ENCODE measurements at places on chromosomes 2 and 18.

DNA sequence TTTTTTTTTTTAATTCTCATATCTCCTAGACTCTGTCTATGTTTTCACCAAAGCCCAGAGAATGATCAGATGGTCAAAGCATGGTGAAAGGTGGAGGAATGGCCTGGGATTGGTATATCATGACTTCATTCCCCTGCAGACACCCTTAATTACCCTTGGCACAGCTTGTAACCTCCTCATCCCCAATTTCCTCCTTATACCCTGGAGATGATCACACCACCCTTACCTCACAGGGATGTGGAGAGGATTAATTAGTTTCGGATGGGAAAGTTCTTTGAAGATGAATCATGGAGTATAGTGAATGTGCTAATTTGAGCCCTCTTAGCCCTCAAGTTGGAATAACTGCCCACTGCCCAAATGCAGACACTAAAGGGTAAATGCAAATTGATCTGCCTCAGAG is 138.0 kb upstream of the LYPD6 start:
- no peak for DNase-seq

DNA sequence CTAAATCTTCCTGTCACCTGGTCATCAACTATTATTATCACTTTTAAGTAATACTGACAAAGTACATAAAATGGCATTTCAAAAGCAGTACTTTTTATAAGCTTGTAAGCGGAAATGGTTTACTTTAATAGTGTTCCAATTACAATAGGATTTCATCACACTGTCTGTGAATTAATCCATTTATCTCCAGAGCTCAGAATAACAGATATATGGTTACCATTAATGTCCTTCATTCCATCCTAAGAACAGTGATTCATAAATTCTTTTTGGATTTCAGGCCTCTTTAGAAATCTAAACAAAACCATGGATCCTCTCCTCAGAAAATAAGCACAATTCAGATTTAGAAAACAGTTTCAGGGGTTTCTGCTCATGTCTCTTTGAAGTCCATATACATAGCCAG is 68.4 kb downstream of the PID1 start:
- peak; percentile 74 for DNase-seq

DNA sequence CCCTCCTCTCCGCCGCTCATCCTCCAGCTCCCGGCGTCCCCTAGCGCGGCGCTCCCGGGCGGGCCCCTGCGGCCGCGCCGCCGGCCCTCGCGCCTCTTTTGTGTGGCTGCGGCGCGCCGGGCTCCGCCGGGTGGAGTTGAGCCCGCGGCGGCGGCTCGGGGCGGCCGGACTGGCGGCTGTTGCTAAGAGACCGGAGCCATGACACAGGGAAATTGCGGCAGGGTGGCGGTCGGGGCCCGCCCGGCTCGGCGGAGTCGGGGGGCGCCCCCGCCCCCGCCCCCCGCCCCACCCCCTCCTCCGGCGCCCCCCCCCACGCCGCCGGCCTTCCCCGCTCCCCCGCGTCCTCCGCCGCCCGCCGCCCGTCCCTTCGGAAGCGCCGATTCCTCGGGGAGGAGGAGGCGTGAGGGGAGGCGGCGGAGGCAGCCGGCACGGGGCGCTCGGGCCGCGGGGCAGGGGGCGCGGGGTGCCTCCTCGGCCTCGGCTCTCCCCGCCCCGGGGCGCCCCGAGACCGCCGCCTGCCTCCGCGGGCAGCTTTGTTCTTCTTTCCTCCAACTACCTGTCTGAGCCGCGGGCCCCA is at the start of gene TMEM200C:
Gene TMEM200C, minus strand, starts transcription at position 224 of the 577 bp plus-strand sequence. CDS start 3,459 bp downstream, outside the sequence.
- DNase-seq: no peak

DNA sequence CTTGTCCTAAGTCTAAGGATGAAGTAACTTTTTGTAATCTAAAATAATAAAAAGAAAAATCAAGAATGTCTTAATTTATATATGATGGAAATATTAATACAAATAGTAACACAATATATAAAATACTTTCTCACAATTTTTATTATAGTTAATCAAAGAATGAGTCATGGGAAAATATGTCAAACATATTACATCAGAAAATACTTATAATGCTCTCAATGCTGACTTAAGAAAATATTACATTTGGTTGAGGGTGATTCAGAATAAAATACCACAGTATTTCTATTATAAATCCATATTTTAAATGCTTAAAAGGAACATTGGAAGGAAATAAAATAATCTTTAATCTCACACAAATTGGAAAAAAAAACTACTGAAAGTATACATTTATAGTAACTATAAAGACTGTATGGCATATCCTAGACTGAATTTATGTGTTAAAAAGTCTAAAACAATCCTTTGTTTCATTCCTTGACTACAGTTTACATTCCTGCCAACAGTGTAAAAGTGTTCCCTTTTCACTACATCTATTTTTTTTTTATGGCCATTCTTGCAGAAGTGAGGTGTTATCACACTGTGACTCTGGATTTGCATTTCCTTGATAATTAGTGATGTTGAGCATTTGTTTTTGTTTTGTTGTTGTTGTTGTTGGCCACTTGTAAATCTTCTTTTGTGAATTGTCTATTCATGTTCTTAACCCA is 1573.5 kb upstream of the ACVR2A start:
- no peak for DNase-seq

DNA sequence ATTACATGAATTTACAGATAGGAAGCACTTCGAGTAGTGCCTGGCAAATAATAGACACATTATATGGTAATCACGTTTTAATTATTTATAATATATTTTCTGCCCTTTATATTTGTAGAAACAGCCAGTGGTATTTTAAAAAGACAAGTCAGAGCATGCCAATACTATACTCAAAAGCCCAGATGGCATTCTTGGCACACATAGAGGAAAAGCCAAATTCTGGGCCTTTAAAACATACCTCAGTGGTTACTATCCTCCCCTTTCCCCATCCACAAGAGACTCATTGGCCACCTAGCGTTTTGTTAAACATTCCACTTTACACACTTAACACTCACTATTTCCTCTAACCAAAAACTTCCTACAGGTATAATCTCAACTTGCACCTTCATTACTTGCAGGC is 63.3 kb upstream of the ZNF804A start:
- DNase-seq: no peak

DNA sequence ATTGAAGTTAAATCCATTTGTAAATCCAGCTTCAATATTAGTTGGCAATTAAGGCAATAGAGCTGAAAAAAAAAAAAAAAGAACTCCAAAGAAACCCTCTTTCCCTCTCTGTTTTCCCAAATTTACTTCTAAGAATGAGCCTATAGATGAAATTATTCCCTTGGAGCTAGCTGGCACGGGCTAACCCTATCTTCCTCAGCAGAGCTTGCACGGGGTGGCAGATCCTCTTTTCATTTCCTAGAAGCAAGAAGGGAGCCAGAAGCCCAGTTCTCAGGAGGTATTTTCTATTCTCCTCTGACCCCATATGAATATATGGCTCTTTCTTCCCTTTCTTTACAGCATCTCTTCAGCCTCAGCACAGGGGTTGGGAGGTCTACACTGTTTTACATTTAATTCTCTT is 426.0 kb downstream of the TGIF1 start:
- DNase-seq: no peak

DNA sequence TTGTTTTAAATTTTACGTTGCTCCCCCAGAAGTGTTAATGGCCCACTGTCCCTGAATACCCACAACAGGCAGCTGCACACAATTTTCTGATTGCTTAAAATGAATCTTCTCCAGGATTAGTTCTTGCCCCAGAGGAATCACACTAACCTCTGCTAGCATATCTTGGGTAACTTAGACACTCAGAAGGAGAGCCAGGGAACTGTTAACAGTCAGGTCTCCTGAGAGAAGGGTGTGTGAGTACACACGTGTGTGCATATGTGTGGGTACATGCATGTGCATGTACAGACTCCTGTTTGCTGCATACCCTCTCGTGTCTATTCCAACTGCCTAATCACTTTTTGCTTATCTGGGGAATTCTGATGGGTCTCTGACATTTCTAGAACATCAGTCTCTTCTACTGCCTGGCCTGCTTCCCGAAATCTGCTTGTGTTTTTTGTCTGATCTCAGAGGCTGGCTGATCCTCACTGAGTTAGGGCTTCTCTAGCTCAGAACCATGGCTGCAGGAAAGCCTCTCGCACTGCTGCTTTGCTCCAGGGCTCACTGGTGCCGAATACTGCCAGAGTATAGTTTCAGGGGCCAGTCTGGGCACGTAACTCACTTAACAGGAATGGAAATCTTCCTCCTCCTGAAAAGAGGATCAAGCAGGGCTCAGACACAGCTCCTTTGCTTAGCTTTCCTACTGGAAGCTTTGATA is 62.8 kb downstream of the PRELID3A start:
- DNase-seq: no peak

DNA sequence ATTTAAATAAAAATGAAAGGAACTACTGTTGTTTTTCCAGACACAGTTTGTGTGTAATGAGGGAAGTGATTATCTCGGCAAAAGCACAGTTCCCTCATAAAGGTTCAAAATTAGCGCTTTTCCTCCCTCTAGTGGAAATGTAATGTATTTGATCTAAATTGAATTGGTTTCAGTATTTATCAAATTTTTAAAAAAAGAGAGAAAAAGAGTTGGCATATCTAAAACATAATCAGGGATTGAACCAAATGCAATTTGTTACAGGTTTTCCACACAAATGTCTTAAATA is 37.5 kb downstream of the CMPK2 start:
- peak; percentile 57 for DNase-seq

GRCh38 chr2:123693836-123694235 is 331.3 kb upstream of the CNTNAP5 start:
- DNase-seq: no peak

- no peak for DNase-seq
Observed at GRCh38 chr18:57519668-57520424, 66.7 kb downstream of the FECH start.

DNA sequence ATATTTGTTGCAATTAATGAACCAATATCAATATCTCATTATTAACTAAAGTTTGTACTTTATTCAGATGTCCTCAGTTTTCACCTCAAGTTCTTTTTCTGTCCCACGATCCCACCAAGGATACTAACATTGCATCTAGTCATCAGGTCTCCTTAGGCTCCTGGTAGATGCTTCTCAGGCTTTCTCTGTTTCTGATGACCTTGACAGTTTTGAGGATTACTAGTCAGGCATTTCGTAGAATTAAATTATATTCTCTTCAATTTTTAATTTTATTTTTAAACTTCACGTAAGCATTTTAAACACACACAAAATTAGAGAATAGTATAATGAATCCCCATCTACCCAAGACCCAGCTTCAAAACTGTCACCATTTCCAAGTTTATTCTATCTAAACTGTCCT is 5.6 kb upstream of the ACYP2 start:
- DNase-seq: no peak

- no peak for DNase-seq
Observed at GRCh38 chr2:157259386-157259785, 1.9 kb downstream of the GALNT5 start.

GRCh38 chr2:151111599-151112278 is 149.9 kb downstream of the RBM43 start:
- DNase-seq: peak; percentile 90

DNA sequence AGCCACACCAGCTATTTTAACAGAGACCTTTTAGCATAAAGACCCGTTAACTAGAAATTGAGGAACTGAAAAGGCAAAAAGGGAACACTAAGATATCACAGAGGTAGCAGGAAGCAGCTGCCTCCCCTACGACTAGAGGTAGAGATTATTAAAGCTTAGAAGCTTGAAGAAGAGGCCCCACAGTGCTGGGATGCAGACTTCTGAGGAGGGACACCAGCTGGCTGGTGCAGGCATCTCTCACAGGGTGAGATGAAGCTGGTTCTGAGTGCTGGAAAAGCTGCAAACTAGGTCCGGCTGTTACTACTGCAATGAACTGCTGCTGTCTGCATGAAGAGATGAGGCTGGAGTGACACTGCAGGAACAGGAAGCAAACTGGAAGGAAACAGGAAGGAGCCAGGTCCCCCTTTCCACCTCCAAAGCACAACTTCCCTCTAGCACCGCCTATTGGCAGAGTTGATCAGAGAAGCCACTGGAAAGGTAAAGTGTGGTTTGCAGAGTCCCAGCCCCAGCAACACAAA is 61.2 kb upstream of the MRPS9 start:
- DNase-seq: no peak

- DNase-seq: no peak
Observed at GRCh38 chr2:160097326-160097725, 34.9 kb upstream of the PLA2R1 start.

GRCh38 chr2:80894486-80894885 is 589.9 kb upstream of the LRRTM1 start:
- DNase-seq: no peak

DNA sequence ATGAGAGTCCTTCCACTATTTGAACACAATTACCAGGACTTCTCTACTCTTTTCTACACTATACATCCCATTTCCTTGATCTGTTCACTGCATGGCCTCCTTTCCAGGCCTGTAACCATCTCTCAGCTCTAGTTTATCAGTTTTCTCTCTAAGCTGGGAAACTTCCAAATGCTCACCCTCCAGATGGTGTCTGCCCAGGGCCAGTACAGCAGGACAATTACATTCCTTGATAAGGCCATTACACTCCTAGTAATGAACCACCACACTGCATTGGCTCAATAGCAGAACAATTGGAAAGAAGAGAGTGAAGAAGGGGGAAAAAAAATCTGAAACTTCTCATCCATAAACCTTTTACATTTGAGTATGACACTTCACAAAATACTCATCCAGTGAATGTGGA is 359.1 kb downstream of the ALK start:
- no peak for DNase-seq

GRCh38 chr2:109998-110397 is 63.7 kb upstream of the FAM110C start:
- DNase-seq: no peak

GRCh38 chr18:51194604-51195003 is 2.9 kb downstream of the MEX3C start:
- peak; percentile 14 for DNase-seq

DNA sequence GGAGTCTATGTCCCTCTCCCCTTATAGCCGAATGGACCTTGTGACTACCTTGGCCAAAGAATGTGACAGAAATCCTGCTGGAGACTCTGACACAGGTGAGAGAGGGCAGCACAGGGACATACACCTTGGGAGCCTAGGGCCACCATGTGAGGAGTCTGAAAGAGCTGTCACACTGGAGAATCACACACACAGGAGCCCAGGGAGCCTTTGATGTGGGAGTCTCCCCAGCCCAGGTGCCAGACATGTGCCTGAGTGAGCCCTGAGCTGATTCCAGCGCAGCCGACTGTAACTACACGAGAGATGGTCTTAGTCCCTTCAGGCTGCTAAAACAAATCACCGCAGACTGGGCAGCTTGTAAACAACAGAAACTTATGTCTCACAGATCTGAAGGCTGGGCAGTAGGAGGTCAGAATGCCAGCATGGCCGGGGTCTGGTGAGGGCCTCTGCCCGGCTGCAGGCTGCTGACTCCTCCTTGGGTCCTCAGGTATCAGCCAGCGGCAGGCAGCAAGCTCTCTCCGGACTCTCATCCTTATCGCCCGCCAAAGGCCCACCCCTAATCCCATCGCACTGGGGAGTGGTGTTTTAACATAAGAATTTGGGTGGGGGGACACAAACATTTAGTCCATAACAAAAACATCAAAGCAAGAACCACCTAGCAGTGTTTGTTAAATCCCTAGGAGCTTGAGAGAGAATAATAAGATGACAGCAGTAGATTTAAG is 63.8 kb upstream of the GPR45 start:
- DNase-seq: no peak

- DNase-seq: peak; percentile 76
Observed at GRCh38 chr2:162297925-162298552, 20.4 kb downstream of the IFIH1 start.

All from iris pigment epithelial cell (primary cell).